ENCODE measurements at places on chromosomes 6 and 20.

- no peak for DNase-seq
Measured at GRCh38 chr20:59258221-59258621, 42.2 kb upstream of the EDN3 start.

GRCh38 chr6:79742030-79742429, 110.9 kb downstream of the SH3BGRL2 start:
- no peak for DNase-seq

GRCh38 chr6:166670894-166671293, 43.8 kb upstream of the RPS6KA2 start:
- no peak for DNase-seq

- no peak for DNase-seq
Measured at GRCh38 chr20:33833333-33833732, 22.2 kb downstream of the CHMP4B start.

GRCh38 chr6:161901740-161902426, 628.0 kb upstream of the AGPAT4 start:
- DNase-seq: no peak

DNA sequence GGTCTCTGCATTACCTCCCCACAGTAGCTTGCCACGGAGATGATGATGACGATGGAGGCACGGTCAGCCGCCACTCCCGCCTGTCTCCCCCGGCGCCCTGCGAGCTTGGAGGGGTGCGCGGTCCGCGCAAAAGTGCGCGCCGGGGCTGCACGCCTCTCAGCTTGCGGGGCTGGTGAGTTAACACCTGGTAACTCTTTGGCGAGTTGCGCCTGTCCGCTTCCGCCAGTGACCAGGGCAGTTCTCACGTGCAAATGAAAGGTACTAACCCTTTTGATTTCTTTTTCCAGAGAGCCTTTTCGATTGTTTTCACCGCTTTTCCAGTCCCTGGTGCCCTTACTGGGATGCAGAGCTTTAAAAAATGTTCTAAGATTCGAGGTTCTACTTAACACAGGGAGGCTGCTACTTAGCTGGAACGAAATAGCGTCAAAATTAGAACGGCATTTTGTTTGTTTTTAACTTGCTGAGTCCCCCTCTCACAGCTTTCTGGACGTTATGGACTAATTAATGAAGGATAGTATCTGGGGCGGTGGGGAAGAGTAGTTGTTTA, 6.2 kb downstream of the GRIK2 start:
- DNase-seq: no peak

- no peak for DNase-seq
Measured at GRCh38 chr20:64104667-64105451, 2.5 kb downstream of the NPBWR2 start.

DNA sequence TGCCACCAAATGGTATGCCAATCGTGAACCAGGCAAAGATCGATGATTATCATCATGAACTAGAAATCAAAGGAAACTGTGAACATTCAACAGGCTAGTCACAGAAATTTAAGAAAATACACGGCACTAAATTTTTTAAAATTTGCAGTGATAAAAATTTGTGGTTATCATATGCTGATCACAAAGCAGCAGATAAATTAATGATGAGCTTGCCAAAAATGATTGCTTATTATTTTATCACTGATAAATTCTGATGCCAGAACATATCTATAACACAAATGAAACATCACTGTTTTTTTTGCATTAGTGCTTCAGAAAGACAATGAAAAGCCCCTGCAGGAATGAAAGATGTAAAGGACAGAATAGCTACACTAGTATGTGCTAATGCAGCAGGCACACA, 1413.2 kb upstream of the MAP3K7 start:
- DNase-seq: no peak

- DNase-seq: no peak
Measured at GRCh38 chr6:122393351-122393896, 6.0 kb upstream of the HSF2 start.
